Stimulated activated naive CD4-positive, alpha-beta T cell treated with Interleukin-2 at 50 U/mL for 16 hours (primary cell): ENCODE measurements at places on chromosomes 1 and 21.
A peak's percentile ranks its signal among the peaks of the same experiment; 100 is the strongest.

DNA sequence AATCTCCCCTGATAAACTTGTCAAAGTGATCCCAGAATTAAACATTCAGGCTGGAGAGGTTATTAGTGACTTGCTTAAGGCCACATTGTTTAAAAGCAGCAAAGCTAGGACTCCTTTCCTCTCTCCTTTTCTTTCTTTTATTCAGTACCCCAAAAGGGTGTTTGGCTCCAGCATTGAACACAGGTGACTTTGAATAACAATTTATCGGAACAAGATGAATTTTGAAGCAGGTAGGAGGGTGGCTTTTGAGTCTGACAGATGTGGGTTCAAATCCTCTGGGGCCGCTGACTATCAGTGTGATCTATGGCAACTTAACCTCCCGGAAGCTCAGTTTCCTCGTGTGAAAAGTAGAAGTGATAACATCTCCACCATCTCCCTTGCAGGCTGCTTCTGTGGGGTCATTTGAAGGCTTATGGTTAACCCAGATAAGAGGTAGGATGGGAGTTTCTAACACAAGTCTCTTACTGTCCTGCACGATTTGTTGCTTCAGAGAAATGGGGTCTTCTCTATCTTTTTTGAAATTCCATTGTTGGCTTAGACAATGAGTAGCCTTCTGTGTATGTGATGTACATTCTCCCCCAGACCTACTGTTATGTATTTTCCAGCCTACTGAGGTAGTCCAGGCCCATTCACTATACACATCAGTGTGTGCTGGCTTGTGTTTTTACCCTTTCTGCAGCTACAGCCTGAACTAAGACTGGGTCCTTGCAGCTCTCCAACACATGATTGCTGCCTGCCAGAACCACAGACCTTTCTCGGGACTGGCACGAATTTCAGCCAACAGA, 29.0 kb downstream of the JUN start:
- no peak for DNase-seq

DNA sequence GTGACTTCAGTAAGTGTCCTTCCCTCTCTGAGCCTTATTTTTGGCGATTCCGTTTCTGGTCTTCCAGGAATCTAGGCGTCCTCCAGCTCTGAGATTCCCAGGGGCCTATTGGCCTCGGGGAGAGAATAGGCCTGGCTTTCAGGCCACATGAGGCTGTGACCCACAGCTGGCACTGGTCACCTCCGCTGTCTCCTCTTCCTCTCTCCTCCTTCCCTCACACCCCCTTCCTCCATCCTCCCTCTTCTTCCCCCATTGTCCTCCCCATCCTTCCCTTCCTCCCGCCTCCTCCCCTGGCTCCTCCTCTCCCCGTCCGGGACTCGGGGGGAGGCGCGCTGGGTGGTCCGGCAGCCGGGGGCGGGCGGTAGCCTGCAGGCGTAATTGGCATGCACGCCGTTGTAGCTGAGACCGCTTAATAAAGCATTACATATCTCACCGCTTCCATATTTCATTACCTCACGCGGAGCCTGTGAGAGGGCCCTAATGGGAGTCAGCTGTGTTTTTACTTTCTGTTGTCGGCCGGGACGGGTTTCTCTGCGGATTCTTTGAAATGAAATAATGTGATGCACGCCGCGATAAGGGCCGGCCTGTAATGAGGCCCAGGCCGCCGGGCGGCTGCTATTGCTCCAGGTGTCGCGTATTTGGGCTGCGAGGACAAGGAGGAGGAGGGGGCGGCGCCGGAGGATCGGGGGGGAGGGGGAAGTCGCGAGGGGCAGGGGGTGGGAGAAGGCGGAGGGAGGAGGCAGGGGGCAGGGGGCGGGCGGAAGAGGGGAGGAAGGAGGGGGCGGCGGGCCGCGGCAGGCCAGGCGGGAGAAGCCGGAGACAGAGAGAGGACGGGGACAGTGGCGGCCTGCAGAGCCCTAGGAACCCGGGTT, 95.3 kb downstream of the FOXD2 start:
- DNase-seq = no peak

DNA sequence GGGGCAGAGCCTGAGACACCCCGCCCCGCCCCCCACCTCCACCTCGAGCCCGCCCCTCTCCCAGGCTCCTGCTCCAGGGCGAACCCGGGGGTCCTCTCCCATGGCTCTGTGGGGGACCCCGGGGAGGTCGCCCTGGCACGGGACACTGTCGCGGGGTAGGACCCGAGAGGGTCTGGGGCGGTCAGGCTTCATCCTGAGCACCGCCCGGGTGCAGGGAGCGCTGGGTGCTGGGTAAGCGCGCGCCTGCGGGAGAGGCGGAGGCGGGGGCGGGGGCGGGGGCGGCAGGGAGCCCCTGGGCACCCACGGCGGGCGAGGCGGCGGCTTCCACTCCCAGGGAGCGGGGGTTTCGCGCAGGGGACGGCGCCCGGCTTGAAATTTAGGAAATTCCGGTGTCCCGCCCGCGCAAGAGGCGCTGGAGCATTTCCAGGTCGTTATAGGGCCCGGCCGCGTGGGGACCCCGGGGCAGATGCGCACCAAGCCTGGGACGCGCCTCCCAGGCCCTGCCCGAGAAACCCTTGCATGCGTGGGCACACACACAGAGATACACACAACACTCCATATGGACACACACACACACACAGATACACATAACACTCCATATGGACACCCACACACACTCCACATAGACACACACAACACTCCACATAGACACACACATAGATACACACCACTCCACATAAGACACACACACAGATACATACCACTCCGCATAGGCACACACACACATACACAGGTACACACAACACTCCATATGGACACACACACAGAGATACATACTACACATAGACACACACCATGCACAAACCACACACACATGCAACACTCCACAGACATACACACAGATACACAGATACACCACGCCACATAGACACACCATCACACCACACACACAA, 48.7 kb upstream of the SLC19A1 start:
- DNase-seq = peak; percentile 62

DNA sequence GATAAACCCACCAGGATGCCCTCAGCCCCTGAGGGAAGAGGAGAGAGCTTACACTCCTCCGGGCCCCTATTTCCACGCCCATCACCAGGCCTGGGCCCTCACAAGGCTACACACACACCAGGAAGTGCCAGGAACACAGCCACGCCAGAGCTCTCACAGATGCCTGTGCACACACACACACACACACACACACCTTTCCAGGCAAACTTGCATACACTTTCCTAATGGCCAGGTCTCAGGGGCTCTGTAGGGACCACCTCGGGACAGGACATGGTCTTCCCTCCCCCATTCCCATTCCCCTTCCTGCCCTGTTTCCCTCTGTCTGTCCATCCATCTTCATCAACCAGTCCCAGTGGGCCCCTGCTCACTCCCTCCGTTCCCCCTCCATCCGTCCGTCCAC, 9.7 kb upstream of the EPHA2 start:
- DNase-seq = no peak

DNA sequence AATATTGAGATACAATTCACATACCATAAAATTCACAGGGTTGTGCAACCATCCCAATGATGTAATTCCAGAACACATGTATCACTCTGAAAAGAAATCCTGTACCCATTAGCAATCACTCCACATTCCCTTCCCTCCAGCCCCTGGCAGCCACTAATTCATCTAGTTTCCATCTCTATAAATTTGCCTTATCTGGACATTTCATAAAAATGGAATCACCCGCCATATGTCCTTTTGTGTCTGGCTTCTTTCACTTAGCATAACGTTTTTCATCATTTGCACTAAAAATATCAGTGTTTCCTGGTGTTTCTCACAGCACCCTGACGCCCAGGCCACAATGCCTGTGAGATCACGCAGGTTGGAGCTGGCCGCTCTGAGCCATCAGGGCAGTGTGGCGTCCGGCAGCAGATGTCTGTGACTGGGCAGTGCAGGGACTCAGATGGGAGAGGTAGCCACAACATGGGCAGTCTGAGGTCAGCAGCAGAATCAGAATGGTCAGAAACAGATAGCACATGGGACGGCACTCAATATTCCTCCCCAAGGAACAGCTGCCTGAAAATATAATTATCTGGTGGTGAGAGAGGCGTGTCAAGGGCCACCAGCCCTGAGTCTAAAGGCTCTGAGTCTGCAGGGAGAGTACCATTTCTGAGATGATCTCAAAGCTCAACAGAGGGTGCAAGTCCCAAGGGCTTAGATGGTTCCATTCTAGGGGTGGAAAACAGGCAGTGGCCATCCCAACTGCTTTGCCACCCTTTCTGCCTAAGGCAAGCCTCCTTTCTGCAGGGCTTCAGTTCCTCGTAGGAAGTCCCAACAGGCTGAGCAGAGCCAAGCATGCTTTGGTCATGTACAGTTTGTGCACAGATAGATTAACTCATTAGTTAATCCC, 129.4 kb upstream of the EDN2 start:
- no peak for DNase-seq

- DNase-seq = no peak
Observed at GRCh38 chr1:157439302-157439954, 112.9 kb downstream of the FCRL5 start.

- no peak for DNase-seq
Observed at GRCh38 chr21:29237110-29238052, 61.3 kb upstream of the BACH1 start.

GRCh38 chr1:213120386-213120785, 69.3 kb downstream of the RPS6KC1 start:
- DNase-seq = no peak
